Activated CD4-positive, alpha-beta memory T cell treated with anti-CD3 and anti-CD28 coated beads, Interleukin-2, amount 10 ng/mL, durations not matched to agents 7 days and 5 days (primary cell): ENCODE measurements at places on chromosomes 5 and 9. TPM values are rescaled to one million over a fixed set of nuclear protein-coding genes. Genes with fewer than 3 reads are reported as not detected.

Gene AP3S1
- 73.5 TPM for total RNA-seq

Gene TEX10
- 16.5 TPM for total RNA-seq

GRCh38 chr5:1036504-1037122 lies 28.0 kb downstream of the NKD2 start:
- no peak for DNase-seq

DNA sequence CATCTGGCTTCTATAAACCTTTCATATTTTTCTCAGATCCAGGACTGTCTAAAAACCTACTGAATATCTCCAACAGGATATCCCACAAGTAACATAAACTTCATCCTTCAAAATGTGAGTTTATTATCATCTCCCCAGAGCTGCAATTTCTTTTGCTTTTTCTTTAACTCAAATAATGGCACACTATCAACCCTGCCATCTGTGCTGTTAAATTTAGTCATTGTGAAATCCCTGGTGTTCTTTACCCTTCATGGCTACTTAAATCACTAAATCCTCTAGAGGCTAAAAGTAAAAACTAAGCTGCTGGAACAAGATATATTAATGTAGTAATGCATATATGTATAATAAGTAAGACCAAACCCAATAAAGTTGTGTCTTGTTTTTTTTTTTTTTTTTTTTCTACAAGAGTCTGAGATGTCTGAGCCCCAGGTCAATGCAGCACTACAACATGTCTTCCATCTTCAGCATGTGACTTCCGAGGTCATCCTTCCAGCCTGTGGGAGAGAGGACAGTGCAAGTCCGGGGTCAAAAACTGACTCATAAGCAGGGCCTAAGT lies 362.9 kb downstream of the ADGRV1 start:
- no peak for DNase-seq

DNA sequence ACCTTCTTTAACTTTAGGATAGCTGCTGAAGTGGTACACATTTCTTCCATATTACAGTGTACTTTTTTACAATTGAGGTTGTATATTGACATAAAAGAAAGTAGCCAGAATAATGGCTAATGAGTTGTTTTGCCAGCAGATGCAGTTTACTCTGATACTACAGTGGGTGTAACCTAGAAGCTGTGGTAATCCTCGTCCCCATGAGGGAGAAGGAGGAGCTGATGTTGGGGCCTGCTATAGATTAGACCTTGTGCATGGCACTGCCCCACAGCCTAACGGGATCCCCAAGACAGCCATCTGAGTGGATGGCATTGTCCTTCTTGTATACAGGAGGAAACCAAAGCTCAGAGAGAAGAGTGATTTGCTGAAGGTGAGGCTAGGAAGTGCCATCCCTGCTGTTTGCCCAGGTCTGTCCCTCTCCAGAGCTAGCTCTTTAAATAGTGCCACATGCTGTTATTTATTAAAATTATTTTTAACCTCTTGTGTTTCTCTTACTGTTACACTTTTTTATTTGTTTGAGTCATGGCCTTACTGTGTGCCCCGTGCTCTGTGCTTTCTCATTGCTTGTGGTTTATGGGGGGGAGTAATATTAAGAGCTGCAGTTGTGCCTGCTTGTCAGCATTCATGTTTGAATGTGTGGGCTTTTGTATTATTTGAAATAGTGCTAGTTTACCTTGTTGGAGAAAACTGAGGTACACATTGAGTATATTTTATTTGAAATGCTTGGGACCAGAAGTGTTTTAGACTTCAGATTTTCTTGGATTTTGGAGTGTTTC lies 65.3 kb downstream of the ICE1 start:
- no peak for DNase-seq
